Naive thymus-derived CD4-positive, alpha-beta T cell (primary cell): ENCODE measurements at places on chromosomes 11 and 22. TPM values are rescaled to one million over a fixed set of nuclear protein-coding genes. Genes with fewer than 3 reads are reported as not detected.

DNA sequence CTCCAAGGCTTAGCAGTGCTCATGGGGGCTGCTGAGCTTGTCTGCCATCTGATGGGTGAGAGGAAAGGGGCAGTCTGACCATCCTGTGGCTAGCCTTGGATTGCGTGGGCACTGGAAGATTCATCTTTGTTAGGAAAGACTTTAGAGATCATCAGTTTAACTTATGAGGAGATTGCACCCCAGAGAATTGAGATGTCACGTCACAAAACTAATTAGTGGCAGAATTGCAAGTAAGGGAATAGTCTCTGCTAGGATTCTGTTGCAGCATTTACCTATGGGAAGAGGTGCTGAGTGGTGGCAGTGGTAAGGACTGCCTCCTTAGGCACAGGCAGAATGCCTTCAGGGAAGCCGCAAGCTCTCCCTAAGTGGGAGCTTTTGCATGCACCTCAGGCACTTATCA is 42.8 kb upstream of the HSPA8 start:
- H3K36me3 ChIP-seq: no peaks in the 10 kb centered on the region
- H3K27ac ChIP-seq: no peak overlapping the region
- DNase-seq: no peak

GRCh38 chr11:124670732-124671131 is 2.8 kb downstream of the SIAE start:
- no peaks in the 10 kb centered on the region for H3K36me3 ChIP-seq
- peaks cover 40% of the 10 kb centered on the region for H3K4me1 ChIP-seq
- H3K4me3 ChIP-seq: no peak overlapping the region
- peak overlapping the region; percentile 38 for H3K27ac ChIP-seq
- H3K27me3 ChIP-seq: no peaks in the 10 kb centered on the region
- no peak for DNase-seq

DNA sequence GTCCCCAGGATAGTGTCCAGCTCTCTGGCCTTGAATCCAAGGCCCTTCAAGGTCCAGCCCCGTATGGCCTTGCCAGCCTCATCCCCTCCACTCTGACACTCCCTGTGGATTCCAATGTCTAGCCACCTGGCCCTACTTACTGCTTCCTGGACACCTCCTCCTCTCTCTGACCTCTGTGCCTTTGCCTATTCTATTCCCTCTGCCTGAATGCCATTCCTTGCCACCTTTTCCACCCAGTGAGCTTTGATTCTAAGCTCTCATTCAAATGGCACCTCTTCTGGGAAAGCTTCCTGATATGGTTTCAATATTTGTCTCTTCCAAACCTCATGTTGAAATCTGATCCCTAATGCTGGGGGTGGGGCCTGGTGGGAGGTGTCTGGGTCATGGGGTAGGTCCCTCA is 31.9 kb upstream of the TTLL12 start:
- H3K27me3 ChIP-seq: no peaks in the 10 kb centered on the region
- no peak overlapping the region for H3K27ac ChIP-seq
- no peaks in the 10 kb centered on the region for H3K36me3 ChIP-seq
- H3K4me3 ChIP-seq: no peak overlapping the region
- no peak for DNase-seq

DNA sequence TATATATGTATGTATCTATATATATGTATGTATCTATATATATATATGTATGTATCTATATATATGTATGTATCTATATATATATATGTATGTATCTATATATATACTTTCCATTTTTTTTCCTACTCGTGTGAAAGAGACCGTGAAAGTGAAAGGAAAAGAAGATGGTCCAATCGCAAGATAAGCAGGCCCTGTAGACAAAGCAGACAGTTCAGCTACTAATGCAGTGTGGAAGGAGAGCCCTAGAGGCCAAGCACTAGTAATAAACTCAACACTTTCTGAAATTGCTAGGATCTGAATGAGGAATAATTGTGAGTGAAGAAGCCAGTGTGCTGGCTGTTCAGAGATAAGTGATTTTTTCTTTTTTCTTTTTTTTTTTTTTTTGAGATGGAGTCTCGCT is 47.2 kb downstream of the MCHR1 start:
- H3K4me3 ChIP-seq: peak overlapping the region; percentile 17
- H3K4me1 ChIP-seq: peaks cover 29% of the 10 kb centered on the region
- H3K27ac ChIP-seq: peak overlapping the region; percentile 80
- no peaks in the 10 kb centered on the region for H3K36me3 ChIP-seq
- DNase-seq: peak; percentile 45

DNA sequence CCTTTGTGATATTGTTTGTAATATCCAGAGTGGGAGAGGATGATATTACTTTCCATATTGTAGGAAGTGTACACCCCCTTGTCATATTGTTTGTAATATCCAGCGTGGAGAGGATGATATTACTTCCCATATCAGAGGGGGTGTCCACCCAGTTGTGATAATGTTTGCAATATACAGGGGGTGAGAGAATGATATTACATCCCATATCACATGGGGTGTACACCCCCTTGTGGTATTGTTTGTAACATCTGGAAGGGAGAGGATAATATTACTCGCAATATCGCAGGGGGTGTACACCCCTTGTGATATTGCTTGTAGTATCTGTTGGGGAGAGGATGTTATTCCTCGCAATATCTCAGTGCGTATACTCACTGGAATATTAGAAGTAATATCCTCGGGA is 61.5 kb downstream of the PRSS23 start:
- no peak overlapping the region for H3K27ac ChIP-seq
- no peak overlapping the region for H3K4me3 ChIP-seq
- H3K4me1 ChIP-seq: no peaks in the 10 kb centered on the region
- DNase-seq: no peak
- H3K36me3 ChIP-seq: no peaks in the 10 kb centered on the region

The MS4A1 gene
- total RNA-seq: not detected in 2 replicates

The MUC5B gene
- total RNA-seq: not detected

DNA sequence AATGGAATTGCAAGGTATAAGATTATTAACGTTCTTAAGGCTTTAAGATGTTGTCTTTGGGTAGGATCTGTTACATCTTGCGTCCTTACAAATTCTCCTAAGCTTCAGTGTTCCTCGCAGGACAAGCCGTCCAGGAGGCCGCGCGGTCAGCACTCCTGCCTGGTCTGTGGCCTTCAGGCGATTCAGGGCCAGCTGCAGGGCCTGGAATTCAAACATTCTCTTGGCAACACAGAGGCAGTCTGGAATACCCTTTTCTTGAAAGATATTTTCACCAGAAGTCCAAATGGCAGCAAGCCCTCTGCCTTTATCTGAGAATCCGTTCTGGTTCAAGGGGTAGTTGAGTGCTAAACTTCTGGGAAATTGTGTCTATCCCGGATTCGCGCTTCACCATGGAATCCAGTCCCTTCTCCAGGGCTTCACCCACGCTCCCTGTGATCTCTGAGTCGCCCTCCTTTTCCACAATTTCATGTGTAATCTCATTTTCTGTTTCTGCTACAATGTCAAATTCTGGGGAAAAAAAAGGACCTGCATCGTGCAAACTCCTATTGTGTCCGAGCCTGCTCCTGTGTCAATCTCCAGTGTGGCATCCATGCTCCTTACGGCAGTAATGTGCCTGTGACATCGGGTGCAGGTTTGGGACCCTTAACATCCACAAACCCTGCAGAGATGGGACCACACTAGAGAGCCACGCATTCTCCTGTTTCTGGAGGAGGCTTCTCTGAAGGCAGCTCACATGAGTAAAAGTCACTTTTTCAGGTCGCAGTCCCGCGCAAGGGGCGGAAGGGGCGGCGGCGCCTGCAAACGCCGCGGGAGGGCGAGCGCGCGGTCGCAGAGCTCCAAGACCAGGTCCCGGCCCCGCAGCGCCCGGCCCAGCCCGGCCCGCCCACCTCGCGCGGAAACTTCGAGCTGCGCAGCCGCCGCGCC is 25.4 kb upstream of the SORL1 start:
- H3K4me1 ChIP-seq: no peaks in the 10 kb centered on the region
- peak overlapping the region; percentile 44 for H3K4me3 ChIP-seq
- no peaks in the 10 kb centered on the region for H3K27me3 ChIP-seq

The VSTM5 gene
- total RNA-seq: not detected in 2 replicates

DNA sequence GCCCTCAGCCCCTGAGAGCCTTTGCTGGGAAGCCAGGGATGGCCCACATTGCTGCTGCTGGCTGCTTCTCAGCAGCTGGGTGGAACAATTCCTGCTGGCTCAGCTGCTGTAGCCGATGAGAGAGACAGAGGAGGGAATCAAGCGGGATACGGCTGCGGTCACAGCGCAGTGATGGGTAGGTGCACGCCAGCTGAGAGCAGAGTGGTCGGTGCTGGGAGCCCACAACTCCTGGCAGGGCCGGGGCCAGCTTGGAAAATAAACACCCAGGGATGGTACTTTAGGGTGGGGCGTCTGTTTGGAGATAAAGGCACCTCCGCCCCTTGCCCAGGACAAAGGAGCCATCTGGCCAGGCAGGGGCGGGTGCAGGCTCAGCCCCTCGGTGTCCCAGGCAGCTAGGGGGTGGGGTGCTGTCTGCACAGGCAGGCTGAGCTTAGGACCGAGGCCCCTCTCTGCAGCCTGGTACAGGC is 480.5 kb downstream of the MIAT start:
- no peaks in the 10 kb centered on the region for H3K27me3 ChIP-seq
- no peak overlapping the region for H3K27ac ChIP-seq
- no peak for DNase-seq

The ART1 gene
- not detected for total RNA-seq

GRCh38 chr11:108122166-108122628 is 830 bp downstream of the ACAT1 start:
- peak overlapping the region; percentile 66 for H3K27ac ChIP-seq
- peaks cover 20% of the 10 kb centered on the region for H3K4me1 ChIP-seq
- DNase-seq: no peak
- H3K36me3 ChIP-seq: no peaks in the 10 kb centered on the region
- H3K4me3 ChIP-seq: peak overlapping the region; percentile 88

DNA sequence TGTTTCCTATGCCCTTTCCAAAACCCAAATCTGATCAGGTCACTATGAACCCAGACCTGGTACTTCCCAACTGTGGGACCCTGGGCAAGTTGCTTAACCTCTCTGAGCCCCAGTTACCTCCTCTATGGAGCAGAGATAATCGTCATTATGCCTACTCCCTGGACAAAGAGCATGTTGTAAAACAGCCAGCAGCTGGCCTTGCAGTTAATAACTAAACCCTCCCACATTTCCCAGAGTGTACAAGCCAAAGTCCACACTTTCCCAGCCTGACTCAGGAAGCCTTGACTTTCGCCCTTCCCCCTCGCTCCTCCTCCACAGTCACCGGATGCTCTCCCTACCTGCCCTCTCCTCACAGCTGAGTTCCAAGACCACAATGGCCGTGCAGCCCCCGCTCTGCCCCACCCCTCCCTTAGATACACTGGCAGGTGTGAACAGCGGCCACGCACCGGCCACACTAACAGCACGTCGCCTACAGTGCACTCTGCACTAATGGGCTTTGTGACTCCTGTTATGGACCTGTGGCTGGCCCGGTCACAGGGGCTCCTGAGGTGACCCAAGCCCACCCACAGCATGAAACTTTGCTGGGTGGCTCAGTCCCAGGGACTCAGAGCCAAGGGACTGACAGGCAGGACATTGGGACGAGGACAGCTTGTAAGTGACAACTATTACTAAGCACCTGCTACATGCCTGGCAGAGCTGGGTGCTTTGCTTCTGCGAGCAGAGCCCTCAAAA is 15.6 kb upstream of the MFNG start:
- no peak for DNase-seq
- no peaks in the 10 kb centered on the region for H3K27me3 ChIP-seq
- H3K4me1 ChIP-seq: peaks cover 21% of the 10 kb centered on the region
- no peaks in the 10 kb centered on the region for H3K36me3 ChIP-seq

DNA sequence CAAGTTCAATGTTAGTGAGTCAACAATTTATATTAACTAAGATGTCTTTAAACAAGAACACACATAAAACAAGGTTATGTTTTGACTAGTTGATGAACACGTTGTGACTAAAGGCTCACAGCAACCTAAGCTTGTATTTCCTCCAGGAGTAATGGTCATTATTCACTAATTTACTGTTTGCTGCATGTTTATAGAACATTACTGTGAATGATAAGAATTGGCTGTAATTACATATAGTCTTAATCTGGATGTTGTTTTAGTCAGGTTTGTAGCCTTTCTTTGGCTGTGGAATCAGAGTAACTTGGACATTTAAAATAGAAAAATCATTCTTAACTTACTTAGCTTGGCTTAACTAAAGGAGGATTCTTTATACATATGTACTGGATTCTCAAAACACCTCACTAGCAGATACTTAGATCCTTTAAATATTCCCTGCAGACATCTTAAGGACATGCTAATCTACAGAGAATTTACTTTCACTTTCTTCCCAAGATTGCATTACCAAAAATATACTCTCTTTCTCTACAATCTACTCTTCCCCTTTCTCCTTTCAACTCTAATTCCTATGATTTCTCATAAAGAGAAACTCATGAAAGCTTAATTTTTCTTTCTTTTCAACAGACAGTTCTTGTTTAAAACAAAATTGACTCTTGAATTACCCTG is 319.7 kb upstream of the CTSC start:
- DNase-seq: no peak
- H3K27me3 ChIP-seq: no peaks in the 10 kb centered on the region
- H3K27ac ChIP-seq: no peak overlapping the region

GRCh38 chr22:20510811-20511577 is 3.6 kb downstream of the MED15 start:
- H3K27me3 ChIP-seq: no peaks in the 10 kb centered on the region
- no peak overlapping the region for H3K4me3 ChIP-seq
- no peak overlapping the region for H3K27ac ChIP-seq
- H3K4me1 ChIP-seq: peaks cover 32% of the 10 kb centered on the region

GRCh38 chr22:29152045-29152953 is 53.4 kb upstream of the EMID1 start:
- H3K27me3 ChIP-seq: no peaks in the 10 kb centered on the region
- no peaks in the 10 kb centered on the region for H3K36me3 ChIP-seq
- no peak overlapping the region for H3K27ac ChIP-seq
- no peak overlapping the region for H3K4me3 ChIP-seq
- no peak for DNase-seq
- no peaks in the 10 kb centered on the region for H3K4me1 ChIP-seq
